ENCODE measurements at places on chromosomes 6 and 20.

GRCh38 chr20:22456109-22456508 lies 128.3 kb downstream of the FOXA2 start:
- DNase-seq, result no peak

DNA sequence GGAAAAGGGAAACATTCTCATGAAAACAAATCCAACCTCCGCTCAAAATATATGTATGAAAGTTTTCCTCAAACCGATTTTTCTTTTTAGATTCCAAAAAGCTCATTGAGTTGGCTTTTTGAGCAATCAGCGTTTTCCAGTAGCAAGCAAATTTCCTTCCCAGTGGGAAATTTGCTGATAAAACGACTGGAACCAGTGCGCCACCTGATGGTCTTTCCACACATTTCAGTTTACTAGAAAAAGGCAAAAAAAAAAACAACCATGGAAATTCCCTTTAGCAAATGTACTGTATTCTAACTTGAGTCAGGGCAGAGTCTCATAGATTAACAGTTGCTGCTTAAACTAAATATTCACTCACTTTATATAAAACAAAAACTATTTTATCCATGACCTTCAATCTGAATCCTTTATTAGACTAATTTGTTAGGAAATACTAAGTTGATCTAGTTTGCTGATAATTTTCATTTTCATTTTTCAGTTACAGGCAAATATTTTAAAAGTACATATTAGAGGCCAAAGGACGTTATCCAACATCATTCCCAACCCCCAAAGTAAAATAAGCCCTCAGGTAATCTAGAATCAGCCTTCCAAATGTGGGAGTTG lies 271.5 kb downstream of the FOXA2 start:
- DNase-seq, result no peak

DNA sequence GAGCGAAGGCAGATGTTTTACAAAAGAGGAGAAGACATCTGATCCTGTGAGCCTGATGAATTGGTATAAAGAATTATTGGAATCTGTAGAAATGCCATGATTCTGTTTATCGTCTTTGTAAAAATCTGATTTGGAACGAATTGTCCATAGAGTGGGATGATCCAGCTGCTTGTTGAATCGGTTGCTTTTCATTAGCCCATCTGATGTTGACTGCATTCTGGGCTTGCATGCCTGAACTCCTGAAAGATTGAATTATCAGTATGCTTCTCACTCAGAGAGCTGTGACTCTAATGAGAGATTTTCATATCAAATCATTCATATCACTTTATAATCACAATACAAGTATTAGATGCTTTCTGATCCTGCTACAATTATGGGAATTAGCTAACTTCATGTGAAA lies 100.6 kb downstream of the KLHL32 start:
- DNase-seq, result no peak

GRCh38 chr20:51185277-51185676 lies 162.4 kb upstream of the KCNG1 start:
- DNase-seq, result no peak

DNA sequence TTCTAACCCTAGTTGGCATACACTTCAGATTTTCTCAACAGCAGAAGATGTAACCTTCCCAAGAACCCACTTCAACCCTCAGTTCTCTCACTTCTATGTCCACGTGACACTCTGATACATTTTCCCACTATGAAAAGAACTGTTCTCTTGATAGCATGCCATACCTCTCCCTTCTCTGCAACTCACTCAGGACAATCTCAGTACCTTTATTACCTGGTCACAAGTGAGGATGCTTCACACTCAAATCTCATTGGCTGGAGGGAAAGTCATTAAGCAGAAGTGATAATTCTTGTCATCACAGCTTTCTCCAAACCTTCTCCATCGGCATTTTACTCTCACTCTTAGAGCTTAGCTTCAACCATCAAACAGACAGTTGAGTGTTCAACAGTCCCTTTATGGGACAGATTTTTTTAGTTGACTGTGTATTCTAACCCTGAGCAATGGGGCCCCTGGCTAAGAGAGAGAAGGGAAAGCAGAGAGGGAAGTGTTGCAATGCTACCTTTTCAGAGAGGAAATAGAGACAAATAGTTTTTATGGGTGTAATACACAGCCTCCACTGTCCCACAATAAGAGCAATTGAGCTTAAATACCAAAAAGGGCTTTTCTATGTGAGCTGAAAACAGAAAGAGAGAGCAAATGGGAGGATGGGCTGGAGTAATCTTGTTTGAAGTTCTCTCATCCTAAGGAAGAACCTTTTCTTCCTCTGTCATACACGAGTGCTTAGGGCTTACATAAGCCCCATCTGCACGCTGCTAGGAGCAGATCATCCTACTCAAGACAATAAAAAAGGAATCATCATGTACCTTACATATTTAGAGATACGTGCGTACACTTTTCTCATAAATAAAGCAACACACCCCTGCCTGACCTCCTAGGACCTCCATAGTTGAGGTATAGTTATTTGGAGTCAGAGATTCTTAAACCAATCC lies 16.0 kb downstream of the HLA-DPA1 start:
- no peak for DNase-seq

DNA sequence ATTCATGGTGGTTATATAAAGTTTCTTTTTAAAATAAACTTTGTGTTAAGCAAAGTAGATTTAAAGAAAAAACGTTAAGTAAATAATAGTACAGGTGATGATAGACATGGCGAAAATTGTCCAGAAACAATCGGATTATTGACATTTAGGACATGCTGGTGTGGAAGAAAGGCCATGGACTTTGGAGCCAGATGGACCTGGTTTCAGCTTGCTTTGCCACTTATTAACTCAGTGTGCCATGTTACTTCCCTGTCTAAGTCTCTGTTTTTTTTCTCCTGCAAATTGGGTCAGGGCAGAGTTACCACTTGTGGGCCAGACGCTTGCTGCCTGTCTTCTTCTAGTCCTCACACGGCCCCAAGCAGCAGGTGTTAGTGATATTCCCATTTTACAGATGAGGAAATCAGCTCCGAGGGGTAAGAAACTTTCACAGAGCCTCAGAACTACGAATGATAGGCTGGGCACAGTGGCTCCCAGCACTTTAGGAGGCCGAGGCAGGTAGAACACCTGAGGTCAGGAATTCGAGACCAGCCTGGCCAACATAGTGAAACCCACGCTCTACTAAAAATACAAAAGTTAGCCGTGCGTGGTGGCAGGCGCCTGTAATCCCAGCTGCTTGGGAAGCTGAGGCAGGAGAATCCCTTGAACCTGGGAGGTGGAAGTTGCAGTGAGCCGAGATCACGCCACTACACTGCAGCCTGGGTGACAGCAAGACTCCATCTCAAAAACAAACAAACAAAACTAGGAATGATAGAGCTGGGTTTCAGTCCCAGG lies 12.4 kb downstream of the KIF3B start:
- no peak for DNase-seq

- no peak for DNase-seq
These were observed 151.2 kb downstream of the TFAP2C start for GRCh38 chr20:56780266-56780665.

DNA sequence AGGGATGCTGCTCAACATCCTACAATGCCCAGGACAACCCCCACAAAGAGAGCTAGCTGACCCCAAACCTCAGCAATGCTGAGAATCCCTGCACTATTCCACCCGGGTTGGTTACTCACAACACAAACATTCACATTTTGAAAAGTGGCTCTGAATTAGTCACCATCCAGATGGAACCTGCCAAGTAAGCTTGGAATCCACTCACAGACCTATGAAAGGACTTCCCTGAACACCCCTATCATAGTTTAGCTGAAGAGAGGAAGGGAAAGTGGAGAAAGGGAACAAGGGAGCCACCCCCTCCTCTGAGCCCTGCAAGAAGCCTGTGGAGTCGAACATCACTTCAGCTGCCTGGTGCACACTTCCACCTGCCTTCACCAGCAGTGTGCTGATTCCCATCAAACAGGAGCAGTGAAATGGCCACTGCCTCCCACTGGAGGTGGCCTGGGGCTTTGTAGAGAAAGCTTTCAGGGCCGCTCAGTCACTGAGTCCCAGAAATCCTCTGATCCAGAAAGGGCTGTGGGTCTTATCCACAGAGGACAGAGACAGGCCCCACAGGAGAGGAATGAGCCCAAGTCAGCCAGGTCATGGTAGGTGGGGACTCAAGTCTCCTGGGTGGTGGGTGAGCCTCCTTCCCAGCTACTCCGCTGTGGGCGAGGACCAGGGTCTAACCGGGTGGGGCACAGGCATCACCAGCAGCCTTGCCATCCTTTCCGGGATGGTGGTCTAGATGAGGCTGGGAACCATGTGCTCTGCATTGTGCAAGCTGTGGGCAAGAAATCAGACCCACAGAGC lies 203.7 kb downstream of the SYNDIG1 start:
- DNase-seq, result no peak

- no peak for DNase-seq
These were observed 10.1 kb downstream of the LSM14B start for GRCh38 chr20:62132421-62132820.

- DNase-seq, result no peak
These were observed 118.0 kb downstream of the RFPL4B start for GRCh38 chr6:112464901-112465665.

GRCh38 chr6:30135147-30135546 lies 793 bp upstream of the TRIM40 start:
- no peak for DNase-seq

DNA sequence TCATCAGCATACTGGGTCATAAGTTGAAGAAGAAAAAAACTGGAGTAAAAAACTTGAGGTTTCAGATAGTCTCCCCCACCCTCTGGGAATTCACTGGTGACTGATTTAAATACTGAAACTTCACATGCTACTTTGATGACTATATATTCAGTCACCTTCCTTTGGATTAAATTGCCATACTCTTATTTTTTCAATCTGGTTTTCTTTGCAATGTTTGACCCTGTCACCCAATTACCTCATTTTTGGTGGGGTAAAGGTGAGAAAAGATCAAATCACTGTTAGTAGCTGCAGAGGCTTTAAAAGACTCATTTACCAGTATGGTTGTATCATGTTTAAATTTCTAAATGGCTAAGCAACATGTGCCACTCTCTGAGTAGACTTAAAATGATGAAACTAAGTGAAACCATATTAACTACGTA lies 862.7 kb upstream of the FLRT3 start:
- DNase-seq, result no peak

DNA sequence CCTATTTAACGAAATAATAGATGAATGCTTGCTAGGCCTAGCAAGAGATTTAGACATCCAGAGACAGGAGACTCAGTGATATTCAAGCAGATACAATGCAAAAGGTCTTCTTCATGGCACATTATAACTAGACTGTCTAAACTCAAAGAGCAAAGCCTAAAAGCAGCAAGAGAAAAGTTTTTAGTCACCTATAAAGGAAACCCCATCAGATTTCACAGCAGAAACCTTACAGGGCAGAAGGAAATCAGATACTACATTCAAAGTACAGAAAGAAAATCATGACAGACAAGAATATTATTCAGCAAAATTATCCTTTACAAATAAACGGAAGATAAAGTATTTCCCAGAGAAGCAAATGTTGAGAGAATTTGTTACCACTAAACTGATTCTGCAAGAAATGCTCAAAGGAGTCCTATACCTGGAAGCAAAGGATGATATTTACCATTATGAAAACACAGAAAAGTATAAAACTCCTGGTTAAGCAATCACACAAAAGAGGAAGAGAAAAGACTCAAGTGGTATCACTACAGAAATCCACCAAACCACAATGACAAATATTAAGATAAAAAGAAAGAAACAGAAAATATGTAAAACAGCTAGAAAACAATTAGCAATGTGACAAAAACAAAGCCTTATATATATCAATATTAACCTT lies 333.7 kb downstream of the MEI4 start:
- DNase-seq, result no peak

DNA sequence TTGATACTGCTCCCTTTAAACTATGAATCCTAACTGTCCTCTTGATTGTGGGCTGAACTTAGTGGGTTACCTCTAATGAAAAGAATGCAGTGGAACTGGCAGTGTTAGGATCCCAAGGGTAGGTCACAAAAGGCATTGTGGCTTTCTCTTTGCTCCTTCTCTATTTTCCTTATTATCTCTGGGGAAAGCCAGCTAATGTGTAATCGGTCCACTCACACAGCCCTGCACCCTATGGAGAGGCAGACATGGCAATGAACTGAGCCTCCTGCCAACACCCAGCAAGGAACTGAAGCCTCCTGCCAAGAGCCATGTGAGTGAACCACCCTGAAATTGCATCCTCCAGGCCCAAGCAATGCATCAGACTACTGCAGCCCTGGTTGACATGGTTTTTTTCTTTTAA lies 24.6 kb upstream of the ZNF133 start:
- DNase-seq, result no peak

DNA sequence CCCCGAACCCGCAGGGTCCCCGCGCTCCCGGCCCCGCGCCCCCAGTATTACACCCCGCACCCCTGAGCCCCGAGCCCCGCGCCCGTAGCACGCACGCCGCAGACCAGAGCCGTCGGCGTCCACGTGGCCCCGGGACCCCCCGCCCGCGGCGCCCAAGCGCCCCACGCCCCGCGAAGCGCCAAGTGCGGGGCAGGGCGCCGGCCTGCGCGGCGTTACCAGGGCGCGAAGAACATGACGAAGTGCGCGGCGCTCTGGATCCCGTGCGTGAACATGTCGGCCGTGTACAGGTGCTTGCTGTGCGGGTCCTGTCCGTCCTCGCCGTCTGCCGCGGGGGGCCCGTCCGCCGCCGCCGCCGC lies 312 bp downstream of the TXNDC5 start:
- no peak for DNase-seq

DNA sequence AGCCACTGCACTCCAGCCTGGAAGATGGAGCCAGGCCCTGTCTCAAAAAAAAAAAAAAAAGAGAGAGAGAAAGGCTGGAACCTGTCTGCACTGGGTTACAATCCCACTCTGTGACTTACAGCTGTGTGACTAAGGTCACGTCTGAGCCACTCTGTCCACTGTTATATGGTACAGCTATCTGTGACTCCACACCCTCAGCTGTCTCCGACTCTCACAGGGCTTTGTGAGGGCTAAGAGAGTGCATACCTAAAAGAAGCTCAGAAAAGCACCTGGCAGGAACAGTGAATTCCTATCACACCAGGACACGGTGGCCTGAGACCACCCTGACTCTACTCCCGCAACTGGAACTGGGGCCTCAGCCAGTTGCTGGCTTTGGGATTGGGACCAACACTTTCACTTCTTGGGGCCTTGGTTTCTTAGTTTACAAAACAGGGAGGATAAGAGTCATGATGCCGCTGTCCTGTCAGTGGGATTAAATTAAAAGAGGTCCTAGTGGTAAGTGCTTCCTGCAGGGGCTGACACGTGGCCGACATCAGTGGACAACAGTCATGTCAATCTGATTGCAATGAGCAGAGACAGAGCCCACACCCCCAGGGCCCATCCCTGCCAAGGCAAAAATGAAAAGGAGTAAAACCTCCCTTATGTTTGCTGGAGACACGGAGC lies 5.7 kb upstream of the CD93 start:
- DNase-seq, result no peak
